Hematopoietic multipotent progenitor cell treated with erythropoietin and hydrocortisone succinate and interleukin-3 and kit ligand, for 4 days (in vitro differentiated cells): ENCODE measurements at places on chromosomes 16 and 17.

- no peak for DNase-seq
Measured at GRCh38 chr17:47205419-47205963, 3.7 kb upstream of the MYL4 start.

DNA sequence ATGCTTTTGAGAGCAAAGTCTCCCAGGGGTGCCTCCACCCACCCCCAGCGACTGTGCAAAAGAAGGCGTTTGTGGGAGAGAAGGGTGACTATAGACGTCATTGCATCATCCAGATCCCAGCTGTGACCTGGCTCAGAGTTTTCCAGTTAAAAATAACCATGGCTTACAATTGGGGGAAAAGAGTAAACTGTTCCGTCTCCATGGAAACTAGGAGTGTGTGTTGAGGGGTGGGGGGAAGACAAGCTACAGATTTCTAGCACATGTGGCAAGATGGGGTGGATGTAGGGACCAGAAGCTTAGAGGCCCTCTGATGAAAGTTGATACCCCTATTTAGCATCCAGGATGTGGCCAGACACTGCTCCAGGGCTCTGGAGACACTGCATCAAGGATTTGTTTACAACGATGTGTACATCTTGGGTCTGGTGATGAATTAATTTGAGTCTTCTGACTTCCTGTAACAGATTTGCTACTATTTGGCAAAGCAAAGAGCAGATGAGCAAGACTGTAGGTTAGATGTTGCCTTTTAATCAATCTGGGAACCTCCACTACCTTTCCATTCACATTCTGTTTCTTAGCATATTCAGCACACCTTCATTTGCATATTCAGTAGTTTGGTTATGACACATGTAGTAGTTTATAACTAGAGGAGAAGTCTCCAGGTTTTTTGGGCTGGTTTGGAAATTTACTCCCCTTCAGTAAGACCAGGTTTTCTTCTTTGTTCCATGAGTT lies 6.2 kb upstream of the DUSP14 start:
- no peak for DNase-seq

GRCh38 chr17:79395066-79395465 lies 215.8 kb downstream of the RBFOX3 start:
- no peak for DNase-seq

GRCh38 chr16:83974475-83974874 lies 6.4 kb downstream of the NECAB2 start:
- DNase-seq = no peak

GRCh38 chr16:72946063-72946462 lies 101.9 kb downstream of the ZFHX3 start:
- DNase-seq = no peak

DNA sequence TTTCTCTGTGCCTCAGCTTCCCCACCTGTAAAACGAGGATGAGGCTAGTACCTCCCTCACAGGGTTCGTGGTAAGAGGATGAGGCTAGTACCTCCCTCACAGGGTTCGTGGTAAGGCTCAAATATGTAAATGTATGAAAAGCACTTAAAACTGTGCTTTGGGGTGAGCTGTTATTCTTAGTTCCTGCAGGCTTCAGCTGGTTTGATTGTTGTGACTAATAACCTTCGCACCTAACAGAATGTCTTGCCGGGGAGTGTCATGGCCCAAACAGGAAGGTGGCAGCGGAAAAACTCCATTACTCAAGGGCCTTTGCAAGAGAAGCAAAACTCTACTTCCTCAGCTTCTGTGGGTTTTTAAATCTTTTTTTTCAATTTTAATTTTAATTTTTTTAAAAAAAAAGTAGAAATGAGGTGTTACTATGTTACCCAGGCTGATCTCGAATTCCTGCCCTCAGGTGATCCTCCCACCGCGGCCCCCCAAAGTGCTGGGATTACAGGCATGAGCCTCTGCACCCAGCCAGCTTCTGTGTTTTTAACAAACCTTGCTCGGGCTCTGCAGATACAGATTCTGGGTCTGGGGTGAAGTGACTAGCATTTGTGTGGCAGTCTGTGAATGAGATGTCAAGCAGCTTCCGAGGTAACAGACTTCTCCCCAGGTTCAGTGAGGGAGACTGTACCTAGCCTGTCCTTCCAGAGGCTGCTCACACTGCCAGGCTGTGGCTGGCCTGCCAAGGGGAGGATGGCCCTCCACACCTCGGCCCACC lies 103.0 kb downstream of the RAB11FIP4 start:
- peak; percentile 66 for DNase-seq

GRCh38 chr16:60739737-60740683 lies 1296.2 kb downstream of the CDH8 start:
- no peak for DNase-seq

DNA sequence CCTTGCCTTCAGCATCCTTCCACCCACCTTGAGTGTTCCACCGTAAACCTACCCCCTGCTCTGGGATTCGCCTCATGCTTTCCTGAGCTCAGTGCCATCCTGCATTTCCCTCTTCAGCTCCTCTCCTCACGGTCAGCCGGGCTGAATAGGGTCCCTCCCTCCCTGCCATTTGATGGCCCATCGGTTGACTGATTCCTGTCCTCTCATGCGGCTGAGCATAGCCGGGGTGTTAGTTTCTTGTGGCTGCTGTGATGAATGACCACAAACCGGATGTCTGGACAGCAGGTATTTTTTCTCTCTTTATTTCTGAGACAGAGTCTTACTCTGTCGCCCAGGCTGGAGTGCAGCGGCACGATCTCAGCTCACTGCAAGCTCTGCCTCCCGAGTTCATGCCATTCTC lies 44.1 kb upstream of the MGAT5B start:
- no peak for DNase-seq

GRCh38 chr16:11686713-11687380 lies 18.6 kb downstream of the SNN start:
- DNase-seq = no peak

DNA sequence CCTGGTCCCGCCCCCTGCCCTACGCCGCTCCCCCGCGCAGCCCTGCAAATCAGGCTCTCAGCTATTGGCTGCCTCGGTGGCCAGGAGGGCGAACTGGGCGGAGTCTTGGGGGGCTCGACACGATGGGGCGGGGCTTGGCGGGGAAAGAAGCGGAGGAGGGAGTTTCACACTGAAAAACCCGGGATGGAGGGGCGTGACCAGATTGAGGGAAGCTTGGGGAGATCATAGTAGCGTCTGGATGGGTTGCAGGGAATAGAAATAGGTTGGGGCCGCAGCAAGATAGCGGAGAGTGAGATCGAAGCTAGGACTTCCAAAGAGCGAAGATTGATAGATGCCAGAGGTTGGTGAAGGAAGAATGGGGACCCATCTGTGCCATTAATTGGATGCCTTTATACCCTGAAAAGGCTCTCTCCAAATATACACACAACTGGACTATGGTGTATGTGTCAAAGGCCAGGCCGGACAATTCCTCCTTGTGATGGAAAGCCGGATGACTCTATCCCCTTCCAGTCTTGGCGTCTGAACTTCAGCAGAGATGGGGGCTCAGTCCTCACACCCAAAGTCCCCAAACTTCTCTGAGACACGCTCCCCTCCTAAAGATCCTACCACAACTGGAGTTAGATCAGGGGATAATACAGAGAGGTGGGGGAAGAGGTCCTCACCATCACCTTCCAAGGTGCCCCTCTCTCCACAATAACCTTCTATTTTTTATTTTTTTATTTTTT lies 376 bp upstream of the STAC2 start:
- DNase-seq = peak; percentile 69

GRCh38 chr17:76547183-76547641 lies 7.4 kb downstream of the PRCD start:
- peak; percentile 90 for DNase-seq

DNA sequence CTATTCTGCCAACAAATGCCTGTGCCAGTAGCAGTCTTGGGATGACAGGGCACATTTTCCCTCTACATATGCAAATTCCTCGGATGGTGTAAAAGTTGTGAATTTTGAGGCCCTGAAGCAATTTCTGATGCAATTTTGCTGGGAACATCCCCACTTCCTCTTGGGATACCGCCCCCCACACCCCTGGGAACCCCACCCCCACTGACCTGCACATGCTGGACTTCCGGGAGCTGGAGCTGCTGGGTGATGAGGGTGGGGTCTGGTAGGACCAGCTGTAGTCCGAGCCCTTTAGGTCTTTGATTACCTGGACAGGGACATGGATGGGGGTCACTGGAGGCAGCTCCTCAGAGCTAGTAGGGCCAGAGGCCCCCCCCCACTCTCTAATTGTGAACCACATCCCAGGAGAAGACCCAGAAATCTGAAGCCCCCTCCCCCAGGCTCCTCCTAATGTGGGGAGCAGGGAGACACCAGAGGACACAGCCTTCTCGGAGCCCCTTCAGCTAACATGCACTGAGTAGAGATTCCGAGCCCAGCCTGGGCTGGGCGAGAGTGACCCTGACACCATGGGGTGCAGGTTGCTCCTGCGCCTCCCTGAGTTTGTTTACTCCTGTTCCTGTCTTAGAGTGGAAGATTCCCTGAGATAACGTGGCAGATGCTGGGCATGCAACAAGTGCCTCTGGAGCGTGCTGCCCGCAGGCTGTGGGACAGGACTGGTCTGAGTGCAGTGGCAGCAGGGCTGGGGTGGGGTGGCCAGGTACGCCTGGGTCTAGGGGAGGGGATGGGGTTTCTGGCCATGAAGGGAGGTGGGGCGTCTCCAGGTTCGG lies 9.0 kb downstream of the MTSS2 start:
- DNase-seq = no peak

- no peak for DNase-seq
Measured at GRCh38 chr17:57615836-57616757, 129.0 kb downstream of the CCDC182 start.

DNA sequence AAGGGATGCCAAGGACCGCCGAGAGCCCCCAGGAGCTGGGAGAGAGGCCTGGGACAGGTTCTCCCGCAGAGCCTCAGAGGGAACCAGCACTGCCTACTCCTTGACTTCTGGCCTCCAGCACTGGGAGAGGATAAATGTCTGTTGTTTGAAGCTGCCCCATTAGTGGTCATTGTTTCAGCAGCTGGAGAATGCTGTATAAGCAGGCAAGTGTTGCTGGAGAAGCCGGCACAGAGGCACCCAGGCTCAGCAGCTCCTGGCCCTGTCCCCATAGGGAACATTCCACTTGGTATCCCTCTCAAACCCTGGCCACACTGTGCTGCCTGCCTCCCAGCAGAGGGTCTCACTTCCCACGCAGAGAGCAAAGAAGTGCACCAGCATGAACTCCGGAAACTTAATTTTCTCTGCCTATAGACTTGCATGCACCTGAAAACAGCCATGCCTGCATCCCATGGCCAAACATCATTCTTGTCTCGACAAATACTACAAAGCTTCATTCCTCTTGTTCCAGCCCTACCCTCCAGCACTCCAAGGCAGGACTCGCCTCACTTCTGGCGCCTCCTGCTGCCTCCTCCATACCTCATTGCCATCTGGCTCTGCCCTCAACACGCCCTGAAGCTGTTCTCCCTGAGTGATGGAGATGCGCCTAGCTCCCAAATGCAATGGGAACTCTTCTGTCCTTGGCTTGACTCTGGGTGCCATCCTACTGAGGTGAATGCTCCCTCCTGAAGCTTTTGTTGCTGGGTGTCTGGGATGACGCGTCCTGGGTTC lies 88.1 kb downstream of the DNAH17 start:
- DNase-seq = no peak

DNA sequence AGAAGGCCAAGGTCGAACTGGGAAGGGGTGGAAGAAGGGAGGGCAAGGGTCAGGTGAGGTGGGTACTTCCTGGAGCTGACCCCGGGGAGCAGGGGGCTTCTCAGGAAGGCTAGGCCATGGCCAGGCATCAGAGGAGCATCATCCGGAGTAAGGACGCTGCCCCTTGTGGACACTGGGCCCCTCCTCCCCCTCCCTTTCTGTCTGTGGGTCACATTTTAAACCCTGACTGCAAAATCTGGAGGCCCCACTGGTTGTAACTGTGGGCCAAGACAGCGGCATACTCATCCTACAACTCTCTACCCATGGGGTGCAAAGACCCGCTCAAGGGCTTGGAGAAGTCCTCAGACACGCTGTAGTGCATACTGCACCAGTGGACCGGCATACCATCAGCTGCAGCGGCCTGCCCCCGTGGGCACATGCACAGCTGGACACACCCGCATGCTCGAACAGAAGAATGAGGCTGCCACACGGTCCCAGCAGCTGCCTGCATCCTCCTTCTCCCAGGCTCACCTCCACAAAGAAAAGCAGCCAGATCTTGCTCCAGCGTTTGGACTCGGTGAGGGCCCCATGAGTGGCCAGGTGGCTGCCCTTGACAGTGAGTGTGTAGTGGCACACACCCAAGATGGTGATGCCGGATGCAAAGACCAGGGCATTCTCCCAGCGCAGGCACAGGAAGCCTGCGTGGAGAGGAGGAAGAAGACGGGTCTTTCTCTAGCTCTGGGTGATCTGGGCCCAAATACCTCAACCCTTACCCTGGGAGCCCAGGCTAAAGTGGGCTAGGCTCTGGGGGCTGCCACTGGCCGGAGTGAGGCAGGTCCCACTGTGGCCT lies 1.2 kb downstream of the FADS6 start:
- no peak for DNase-seq

GRCh38 chr17:40564195-40564882 lies 933 bp downstream of the CCR7 start:
- DNase-seq = no peak

DNA sequence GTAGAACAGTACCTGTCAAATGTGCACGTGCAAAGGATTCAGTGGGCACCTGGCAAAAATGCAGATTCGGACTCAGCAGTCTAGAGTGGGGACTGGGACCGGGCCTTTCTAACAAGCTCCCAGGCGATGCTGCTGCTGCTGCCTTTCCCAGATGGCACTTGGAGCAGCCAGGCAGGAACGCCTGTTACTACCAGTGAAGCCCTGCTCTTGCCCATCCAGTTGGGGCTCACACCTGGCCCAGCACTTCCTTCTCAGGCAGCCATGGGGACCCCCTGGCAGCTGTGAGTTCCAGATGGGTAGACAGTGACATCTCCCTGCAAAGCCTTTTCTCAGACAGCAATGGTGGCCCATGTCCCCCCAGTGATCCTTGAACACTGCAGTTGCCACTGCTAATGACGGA lies 30.4 kb downstream of the KDM8 start:
- DNase-seq = no peak

DNA sequence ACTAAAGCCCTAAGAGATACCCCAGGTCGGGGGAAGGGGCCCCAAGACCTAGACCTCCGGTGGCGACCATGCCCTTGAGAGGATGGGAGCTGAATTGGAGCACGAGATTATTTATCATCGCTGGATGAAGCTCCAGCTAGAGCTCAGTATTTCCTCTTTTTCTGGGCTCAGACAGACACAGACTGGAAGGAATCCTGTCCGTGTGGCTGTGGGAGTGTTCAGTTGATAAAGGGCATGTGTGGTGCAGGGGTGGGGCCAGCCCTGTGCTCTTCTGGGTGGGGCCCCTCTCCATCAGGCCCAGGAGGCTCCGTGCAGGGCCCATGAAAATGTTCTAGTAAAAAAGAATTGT lies 6.3 kb upstream of the CBX4 start:
- DNase-seq = peak; percentile 90

- peak; percentile 72 for DNase-seq
Measured at GRCh38 chr16:14249291-14250032, 178.3 kb downstream of the MRTFB start.

DNA sequence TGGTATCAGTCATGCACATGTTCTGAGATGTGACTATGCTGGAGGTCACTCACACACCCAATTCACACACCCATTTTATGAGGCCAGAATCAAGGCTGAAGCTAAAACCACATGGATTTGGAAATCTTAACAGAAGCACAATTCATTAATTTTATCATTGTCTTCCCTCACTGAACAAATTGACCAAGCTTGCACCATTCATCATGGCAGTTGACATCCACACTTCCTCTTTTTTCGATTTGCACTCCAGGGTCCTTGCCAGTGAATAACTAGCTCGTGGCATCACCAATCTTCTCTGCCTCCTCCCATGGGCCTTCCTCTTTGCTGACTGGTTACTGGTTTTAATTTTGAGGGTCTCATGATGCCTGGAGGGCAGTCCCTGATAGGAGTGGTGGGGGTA lies 123.0 kb upstream of the ASIC2 start:
- peak; percentile 37 for DNase-seq
